ENCODE measurements at places on chromosomes 1 and 21. TPM values are rescaled to one million over a fixed set of nuclear protein-coding genes. Genes with fewer than 3 reads are reported as not detected.

DNA sequence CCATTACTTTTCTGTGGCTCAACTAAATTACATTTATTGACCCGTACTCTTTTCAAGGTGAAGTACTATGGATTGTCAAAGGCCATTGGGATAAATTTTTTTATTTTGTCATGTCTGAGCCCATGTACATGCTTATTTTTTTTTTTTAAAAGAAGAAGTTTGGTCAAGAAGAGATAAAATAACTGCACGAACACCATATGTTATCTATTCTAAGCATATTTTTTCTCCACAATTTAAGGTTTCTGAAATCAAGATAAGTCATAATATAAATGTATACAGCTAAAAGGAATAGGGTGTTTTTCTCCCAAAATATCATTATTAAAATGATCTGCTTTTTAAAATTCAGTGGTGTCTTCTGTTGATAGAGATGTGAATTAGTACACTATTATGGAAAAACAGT, 35.0 kb upstream of the SH2D1B start:
- H3K27ac ChIP-seq, result no peak overlapping the region
- H3K36me3 ChIP-seq, result no peaks in the 10 kb centered on the region
- no peak for DNase-seq
- peaks cover 21% of the 10 kb centered on the region for H3K27me3 ChIP-seq
- H3K4me3 ChIP-seq, result no peak overlapping the region

DNA sequence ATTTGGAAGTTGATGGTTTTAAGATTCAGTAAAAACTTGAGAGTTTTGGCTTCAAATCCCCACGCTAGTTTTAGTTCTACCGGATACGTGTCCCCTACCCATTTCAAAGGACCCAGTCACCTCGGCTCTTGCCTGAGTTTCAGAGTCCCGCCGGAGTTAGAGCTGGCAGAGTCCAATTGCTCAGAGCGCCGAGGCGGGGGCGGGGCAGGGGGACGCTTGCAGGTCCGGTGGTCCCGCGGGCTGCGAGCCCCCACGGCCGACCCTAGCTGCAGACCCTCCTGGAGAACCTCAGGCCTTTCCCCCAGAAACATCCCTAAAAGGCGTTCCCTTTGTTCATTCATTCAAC, 765 bp upstream of the VPS45 start:
- peak overlapping the region; percentile 96 for H3K27ac ChIP-seq
- peak overlapping the region; percentile 96 for H3K4me3 ChIP-seq
- no peaks in the 10 kb centered on the region for H3K27me3 ChIP-seq
- peak; percentile 61 for DNase-seq

DNA sequence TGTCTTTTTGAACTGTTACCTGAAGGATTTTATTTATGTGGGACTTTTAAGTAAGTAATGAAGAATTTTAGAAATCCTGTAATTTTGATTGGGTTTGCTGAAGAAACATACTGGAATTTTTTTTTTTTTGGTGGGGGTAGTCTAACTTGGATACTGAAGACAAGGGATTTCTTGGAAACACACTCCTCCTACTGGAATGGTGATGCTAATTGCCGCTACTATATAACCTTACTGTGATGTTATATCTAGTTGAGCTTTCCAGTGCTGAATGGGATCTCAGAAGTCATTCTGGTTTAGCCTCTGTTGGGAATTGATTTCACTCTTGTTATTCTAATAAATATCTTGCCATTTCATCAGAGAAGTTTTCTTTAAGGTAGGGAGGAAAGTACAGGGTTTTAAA, 8.4 kb downstream of the PPP2R5A start:
- no peak for DNase-seq
- no peaks in the 10 kb centered on the region for H3K36me3 ChIP-seq
- peaks cover 87% of the 10 kb centered on the region for H3K4me1 ChIP-seq
- H3K4me3 ChIP-seq, result peak overlapping the region; percentile 76
- peak overlapping the region; percentile 40 for H3K27ac ChIP-seq
- no peaks in the 10 kb centered on the region for H3K27me3 ChIP-seq

GRCh38 chr21:46411236-46411635, 47.5 kb upstream of the DIP2A start:
- H3K36me3 ChIP-seq, result no peaks in the 10 kb centered on the region
- no peak overlapping the region for H3K27ac ChIP-seq
- no peak overlapping the region for H3K4me3 ChIP-seq
- no peak for DNase-seq
- H3K4me1 ChIP-seq, result no peaks in the 10 kb centered on the region

The GDAP2 gene
- total RNA-seq, result 28.4 TPM

The ARHGAP30 gene
- 192 TPM for total RNA-seq

The NPL gene
- total RNA-seq, result 4.4 TPM

The KCNAB2 gene
- total RNA-seq, result 232 TPM
